Activated naive CD8-positive, alpha-beta T cell treated with anti-CD3 and anti-CD28 coated beads, Interleukin-2, amount 10 ng/mL, durations not matched to agents 7 days and 5 days (primary cell): ENCODE measurements at places on chromosomes 4 and X.

DNA sequence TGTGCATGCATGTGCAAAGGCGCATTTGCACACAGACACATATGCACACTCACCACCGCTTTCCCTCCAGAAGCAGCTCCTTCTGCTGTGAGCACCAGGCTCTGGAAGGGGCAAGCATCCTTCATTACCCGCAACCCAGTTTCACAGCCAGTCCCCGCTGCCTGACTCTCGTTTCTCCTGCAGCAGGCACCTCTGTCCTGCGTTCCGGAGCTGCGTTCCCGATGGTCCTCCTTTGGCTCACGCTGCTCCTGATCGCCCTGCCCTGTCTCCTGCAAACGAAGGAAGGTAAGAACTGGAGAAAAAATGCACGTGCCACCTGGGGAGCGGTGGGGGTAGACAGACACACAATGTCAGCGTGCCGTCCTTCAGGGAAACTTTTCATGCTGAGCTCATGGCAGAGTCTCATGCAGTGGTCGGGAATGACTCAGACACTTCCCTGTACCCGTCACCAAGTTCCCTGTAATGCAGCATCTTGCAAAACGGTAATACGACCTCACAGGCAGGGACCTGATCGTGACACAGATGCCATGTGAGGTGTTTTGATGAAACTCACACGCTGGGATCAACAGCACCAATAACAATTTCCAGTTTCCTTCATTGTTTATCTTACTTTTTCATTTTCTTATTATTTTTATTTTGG, 5.1 kb downstream of the IL3RA start:
- no peak for DNase-seq

GRCh38 chr4:32112891-32113290, 1392.7 kb downstream of the PCDH7 start:
- DNase-seq = no peak

DNA sequence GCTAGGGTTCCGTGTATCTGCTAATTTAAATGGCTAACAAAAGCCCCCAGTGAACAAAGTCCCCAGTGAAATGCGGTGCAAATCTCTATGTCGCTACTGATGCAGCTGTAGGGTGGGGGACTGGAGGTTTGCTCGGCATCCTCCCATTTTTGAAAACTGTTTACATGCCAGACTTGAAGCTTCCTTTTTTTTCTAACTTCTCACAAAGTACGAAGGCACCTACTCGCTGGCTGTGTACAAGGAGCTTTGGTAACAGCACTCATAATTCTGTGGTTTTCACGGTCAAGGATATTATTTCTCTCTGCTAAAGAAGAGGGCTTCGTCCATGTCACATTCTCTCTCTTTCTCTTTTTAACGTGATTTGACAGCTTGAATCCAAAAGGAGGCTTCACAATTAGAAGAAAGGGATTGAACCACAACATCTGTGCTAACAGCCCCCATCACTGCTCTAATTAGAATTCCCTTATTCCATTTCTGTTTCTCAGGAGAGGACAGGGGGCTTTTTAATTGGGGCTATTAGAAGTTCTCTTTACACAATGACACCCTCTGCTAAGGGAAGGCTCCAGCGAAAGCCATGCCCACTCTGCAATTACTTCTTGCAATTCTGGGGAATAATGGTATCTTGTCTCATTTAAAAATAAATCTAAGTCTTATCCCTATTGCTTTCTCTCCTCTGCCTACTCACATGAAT, 46.7 kb downstream of the TMEM156 start:
- DNase-seq = no peak

GRCh38 chr4:164023214-164023613, 528.7 kb downstream of the TMA16 start:
- no peak for DNase-seq

DNA sequence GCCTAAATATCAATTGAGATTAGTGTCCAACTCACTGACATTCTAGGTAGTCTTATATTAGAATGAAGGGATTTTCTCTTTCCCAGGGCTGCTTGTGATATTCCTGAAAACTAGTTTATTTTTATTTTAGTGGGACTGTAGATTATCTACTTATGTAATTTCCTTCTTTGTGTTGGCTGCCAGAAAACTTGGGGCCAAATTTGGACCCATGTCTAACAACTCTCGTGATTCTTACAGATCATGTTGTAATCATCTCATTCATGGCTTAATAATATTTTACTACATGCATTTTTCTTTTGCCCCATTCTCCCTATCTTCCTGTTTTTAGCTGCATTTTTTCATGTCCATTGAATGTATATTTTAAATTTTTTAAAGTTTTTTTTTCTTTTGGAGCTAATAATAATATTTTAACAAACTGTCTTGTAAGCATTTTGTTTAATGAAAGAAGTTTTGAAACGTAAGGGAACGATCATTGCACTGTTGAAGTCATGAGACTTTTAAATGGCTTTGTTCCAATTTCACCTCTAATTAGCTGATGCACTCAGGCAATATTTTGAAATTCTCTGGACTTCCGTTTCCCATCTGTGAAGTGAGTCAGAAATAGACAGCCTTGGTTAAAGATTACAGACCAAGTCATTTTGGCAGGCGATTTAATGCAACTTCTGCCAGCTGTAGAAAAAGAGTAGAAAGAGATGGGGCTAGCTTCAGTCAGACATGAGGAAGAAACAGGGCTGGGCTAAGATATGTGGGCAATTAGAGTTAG, 14.3 kb upstream of the TDO2 start:
- no peak for DNase-seq

DNA sequence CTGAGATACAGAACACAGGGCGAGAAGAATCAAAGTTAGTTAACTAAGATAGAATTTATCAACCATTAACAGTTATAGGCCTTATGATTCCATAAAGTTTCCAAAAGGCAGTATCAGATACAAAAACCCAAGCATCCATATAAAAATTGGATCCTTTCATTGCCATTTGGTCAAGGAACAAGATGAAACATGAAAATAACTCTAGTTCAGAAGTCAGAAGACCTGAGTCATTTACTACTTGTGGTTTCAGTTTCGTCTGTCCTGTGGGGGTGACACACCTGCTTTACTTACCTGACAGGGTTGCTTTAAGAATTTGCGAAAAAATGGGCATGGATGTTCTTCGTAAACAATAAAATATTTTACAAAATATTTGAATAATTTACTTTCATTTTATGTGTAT, 130.8 kb downstream of the ANAPC10 start:
- no peak for DNase-seq

DNA sequence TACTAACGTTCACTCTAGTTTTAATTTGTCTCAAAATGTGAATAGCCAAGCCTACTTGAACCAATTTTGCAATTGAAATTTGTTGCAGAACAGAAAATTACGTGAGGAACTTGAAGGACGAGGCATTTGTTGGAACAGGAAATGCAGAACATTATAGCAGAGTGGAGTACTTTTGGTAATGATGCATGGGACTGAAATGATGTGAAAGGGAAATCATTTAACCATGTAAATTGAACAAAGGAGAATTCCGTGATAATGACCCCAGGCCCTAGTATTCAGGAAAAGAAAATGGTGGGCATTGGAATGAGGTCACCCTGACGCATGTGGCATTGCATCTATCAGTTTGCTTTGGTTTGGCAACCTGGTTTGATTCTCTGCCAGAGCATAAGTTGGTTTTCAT, 44.9 kb upstream of the BEND4 start:
- no peak for DNase-seq

DNA sequence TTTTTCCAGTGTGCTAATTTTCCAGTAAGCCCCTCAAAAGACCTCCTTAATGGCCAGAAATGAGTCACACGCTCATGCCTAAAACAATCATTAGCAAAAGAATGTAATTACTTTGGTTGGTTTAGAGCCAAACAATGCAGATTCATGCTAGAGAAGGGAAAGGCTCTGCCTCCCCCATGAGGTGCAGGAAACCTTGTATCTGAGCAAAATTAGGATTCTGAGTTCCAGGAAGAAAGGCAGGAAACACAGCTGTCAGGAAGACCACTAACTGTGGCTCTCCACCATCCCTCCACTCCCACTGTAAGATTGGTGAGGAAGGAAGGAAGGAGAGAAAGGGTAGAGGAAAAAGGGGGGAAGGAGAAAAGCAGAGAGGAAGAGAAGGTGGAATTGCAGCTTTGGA, 104.9 kb upstream of the DHX15 start:
- no peak for DNase-seq

GRCh38 chr4:149116806-149117205, 674.6 kb upstream of the NR3C2 start:
- DNase-seq = no peak

DNA sequence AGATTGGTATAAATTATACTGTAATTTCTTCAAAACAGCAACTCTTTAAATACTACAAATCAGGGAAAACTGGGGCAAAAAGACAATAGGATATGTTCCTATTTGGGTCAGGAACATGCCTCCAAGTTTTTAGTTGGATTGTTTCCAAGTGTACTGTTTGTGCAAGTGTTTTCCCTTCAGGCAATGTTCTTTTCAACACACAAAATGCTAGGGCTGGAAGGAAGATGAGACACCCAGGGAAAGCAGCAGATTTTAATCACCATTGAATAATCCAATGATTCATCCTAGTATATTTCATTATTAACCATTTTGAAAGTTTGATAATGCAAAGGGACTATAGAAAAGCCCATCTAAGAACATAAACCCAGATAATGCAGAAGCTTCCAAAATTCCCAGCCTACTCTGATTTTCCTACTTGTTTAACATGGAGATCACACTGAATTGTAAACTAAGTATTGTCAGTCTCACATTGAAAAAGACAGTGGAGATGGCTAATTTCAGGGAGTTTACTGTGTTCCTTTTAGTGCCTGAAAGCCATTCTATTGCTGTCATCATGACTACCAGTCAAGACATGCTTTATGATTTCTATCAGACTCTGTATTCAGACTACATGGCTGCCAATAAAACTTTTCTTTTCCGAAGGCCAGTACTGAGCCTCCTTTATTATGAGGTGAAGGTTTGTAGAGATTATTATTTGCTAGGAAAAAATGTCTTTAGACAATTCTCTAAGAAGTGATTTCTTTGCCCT, 38.6 kb downstream of the COL4A6 start:
- DNase-seq = no peak

- no peak for DNase-seq
Measured at GRCh38 chr4:110195561-110196205, 2.7 kb downstream of the ELOVL6 start.

- DNase-seq = no peak
Measured at GRCh38 chr4:38914854-38915253, 47.2 kb downstream of the FAM114A1 start.

DNA sequence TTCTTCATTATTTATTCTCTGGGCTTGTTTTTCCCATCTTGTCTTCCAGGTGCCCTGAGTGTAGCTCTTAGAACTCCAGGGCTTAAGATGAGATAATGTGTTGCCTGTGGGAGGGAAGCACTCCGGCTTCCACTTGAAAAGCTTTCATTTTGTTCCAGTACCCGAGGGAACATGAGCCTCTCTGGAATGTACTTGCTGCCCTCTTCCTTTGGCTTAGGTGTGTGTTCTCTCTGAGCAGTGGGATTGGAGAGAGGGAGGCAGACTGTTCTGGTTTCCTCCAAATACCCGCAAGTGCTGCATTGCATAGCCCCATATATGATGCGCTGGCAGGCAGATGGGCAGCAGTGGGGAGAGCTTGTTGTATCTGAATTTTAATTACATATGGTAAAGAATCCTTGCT, 861 bp upstream of the DTHD1 start:
- no peak for DNase-seq
